H9 (cell line): ENCODE measurements at places on chromosomes 4 and X. TPM values are rescaled to one million over a fixed set of nuclear protein-coding genes. Genes with fewer than 3 reads are reported as not detected.

The NPY2R gene
- 0.09 TPM in 1 of 2 replicates, not detected in the other for total RNA-seq

DNA sequence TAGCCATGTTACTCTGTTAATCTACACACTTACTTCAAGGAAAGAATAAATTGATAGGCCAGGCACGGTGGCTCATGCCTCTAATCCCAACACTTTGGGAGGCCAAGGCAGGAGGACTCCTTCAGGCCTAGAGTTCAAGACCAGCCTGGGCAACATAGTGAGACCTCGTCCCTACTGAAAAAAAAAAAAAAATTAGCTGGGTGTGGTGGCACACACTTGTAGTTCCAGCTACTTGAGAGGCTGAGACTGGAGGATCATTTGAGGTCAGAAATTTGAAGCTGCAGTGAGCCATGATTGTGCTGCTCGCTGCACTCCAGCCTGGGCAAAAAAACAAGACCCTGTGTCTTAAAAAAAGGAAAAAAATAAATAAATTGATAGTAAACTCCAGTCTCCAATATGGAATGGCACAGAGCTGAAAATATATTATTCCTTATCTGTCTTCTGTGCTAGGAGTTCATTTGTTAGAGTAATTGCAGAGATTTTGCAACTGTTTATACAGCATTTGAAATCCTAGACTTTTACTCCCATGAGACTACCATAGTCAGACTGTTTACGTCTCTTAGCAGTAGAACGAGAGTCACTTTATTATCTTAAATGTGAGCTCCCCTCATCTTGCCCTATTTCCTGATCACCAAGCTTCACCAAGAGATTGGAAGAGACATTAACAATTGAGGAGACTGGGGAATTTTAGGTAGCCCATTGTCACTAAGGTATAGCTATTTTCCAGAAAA lies 18.8 kb upstream of the TMEM131L start:
- no peak for DNase-seq

DNA sequence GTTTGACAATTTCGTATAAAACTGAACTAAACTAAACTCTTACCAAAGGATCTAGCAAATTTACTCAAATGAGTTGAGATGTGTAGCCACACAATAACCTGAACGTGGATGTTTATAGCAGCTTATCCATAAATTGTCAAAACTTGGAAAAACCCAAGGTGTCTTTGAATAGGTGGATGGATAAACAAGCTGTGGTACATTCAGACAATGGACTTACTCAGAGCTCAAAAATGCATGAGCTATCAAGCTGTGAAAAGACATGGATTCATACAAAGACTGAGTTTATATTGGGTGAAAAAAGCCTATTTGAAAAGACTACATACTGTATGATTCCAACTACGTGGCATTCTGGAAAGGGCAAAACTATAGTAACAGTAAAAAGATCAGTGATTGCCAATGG lies 69.5 kb downstream of the LARP1B start:
- DNase-seq: no peak

GRCh38 chrX:44011506-44011905 lies 38.3 kb upstream of the NDP start:
- DNase-seq: no peak

The PRR27 gene
- total RNA-seq: not detected in 2 replicates

GRCh38 chr4:38364383-38364963 lies 299.5 kb upstream of the KLF3 start:
- no peak for DNase-seq

GRCh38 chrX:81301877-81302276 lies 100.0 kb downstream of the SH3BGRL start:
- DNase-seq: no peak

The AKAP14 gene
- total RNA-seq: not detected in 2 replicates

The SH3RF1 gene
- 14.9 and 15.3 TPM in 2 replicates for total RNA-seq
